ENCODE measurements at places on chromosomes 16 and 17.

DNA sequence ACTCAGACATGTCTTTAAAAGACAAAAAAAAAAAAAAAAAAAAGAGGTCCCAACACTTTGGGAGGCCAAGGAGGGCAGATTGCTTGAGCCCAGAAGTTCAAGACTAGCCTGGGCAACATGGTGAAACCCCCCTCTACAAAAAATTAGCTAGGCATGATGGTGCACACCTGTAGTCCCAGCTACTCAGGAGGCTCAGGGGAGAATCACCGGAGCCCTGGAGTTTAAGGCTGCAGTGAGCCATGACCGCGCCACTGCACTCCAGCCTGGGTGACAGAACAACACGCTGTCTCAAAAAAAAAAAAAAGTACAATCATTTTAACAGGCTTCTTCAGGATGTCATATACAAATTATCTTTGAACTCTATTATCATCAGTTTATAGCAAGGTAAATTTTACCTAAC, 22.0 kb downstream of the C16orf87 start:
- DNase-seq, result no peak

DNA sequence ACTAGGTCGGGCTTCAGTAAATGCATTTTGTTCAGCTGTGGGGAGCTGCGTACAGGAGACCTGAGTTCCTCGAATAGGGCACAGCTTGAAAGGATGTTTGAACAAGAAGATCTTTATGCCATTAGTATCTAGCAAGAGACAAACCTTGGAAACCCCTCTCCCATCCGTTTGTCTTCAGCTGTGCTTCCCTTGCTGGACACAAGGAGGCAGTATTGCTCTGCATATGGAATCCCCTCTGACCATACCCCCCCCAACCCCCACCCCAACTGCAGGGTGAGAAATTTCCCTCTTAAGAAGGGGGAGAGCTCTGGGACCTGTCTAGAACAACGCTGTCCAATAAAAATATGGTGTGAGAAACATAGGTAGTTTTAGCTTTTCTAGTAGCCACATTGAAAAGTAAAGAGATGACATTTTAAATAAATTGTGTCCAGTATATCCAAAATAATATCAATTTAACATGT, 1.6 kb downstream of the MRM1 start:
- peak; percentile 51 for DNase-seq

- DNase-seq, result no peak
Measured at GRCh38 chr16:3783516-3783915, 66.2 kb upstream of the TRAP1 start.

DNA sequence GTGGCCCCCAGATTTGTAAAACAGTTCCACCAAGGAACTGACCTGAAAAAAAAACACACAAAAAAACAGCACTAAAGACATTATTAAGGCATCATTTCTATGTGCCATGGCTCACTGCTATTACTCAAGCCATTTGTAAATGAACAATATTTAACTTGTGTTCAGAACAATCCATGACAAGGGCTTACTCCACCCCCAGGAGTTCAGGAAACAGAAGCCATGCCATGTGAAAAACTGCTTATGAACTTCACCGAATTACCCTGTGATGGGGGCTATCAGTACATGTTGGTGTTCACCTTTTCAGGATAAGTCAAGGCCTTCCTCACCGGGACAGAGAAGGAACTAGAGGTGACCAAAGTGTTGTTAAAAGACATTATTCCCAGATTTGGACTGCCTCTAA, 19.2 kb downstream of the ACSM1 start:
- DNase-seq, result no peak

DNA sequence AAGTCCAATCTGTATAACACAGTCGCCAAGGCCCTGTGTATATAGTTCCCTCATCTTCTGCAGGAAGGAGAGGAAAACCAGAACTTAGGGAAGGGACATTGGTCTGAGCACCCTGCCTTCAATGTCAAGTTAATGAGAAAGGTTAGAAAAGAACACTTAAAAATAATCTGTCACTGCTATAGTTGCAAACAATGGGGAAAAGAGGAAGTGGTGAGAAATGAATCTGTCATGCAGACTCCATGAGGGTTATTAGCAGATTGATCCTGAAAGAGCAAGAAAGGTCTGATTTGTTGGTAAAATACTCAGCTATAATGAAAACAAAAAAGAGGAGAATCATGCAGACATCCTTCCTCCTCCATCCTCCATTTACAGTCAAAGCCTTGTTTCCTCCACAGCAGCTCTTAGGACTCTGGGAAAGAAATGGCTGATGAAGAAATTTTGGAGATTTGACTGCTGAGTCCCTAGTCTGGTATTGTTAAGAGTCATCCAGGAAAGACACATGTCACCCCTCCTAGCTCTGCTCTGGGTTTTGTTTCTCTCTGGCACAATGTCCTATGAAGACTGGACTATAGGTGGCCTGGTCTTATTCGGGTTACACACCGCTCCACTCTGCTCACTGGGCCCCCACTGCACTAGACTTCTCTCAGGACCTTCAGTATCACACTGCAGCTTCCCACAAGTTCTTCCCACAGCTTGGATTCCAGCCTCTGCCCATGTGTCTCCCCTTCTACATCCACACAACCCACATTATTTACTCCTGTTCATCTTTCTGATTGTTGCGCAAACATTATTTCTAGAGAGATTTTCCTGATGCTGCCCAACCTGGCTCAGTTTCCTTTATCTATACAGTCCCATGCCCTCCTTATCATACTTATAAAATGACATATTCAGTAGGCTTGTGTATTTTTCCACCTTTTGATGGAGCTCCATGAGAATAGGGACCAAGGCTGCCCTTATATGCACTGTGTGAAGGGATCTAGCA, 56.5 kb upstream of the XYLT1 start:
- DNase-seq, result no peak

DNA sequence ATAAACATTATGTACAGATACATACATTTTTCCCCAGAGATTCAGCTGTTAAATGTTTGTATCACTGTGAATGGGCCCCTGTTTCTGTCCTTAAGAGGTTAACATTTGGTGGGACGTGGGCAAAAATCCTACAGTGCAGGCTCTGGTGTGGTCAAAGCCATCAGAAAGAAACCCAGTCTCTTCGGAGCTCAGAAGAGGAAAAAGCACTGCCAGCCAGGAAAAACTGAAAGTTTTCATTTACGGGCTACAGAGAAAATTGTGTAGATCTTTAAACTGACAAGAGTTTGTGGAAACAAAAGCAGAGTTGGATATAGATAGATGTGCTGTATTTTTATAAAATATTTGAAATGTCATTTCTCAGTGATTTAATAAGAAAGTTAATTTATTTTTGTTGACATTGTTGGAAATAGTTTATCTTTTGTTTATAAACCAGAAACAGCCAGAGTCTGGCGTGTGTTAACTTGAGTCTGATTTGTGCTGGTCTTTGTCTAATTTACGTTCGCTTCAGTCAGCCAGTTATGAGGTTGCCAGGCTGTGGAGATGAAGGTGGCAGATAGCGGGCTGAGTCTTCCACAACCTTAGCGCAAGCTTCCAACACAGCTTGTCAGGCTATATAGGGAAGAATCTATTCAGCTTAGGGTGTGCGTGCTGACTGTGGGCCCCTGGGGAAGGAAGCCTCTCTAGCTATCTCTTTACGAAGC, 9.5 kb upstream of the TEKT3 start:
- DNase-seq, result no peak

DNA sequence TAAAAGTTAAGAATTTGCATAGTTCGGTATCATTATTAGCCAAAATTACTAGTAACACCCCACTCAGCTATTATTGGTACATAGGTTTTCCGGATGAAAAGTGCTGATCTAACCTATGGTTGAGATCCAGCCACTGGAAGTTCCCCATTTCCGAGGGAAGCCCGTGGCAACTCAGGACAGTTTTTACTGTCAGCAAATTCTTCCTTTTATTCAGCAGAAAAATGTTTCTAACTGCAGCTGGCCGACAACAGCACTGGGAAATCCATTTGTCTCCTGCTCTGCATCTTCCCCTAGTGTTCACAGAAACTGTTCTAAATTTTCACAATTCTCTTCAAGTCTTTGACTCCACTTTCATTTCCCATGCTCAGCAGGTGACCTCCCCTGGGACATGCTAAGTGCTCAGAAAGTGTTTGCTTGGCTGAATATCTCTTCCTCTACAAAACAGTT, 15.5 kb upstream of the MMD start:
- no peak for DNase-seq

Data from DMS153 (cell line).